Urinary bladder (tissue), 4 donors: ENCODE measurements at places on chromosomes 7 and 10. TPM values are rescaled to one million over a fixed set of nuclear protein-coding genes. Genes with fewer than 3 reads are reported as not detected.

Gene BMPER
- polyA plus RNA-seq, result 3.5 TPM

Gene AKR1C4
- polyA plus RNA-seq, result 0.09 TPM

Gene GJC3
- 0.14 TPM for polyA plus RNA-seq

- DNase-seq, result no peak
Observed at GRCh38 chr7:123131961-123132360, 67.8 kb downstream of the SLC13A1 start.

DNA sequence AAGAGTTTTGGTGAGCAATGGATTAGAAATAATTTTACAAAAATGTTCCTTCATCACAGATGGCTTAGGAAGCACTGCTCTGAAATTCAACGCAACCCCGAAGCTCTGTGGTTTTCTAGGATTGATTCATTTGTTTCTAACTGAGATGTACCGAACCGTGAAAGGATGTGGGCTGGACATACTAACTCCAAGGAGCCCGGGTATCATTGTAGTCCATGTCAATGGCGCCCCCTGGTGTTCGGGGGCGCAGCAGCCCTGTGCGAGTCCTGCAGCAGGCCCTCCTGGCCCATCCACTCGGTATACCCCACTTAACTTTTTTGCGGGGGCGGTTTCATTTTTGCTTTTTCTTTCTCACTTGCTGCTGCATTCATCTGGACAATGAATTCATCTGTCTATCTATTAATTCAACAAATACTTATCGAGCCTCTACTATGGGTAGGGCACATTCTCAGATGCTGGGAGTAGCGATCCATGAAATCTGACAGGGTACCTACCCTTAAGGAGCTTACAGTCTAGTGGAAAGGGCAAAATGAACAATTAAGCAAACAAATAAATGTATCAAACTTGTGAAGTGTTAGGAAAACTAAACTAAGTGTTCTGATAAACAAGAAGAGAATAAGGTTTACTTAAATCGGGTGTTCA, 25.2 kb upstream of the ITPRID1 start:
- no peak for DNase-seq

GRCh38 chr10:42367532-42368230, 270.7 kb downstream of the ZNF33B start:
- DNase-seq, result peak; percentile 84

DNA sequence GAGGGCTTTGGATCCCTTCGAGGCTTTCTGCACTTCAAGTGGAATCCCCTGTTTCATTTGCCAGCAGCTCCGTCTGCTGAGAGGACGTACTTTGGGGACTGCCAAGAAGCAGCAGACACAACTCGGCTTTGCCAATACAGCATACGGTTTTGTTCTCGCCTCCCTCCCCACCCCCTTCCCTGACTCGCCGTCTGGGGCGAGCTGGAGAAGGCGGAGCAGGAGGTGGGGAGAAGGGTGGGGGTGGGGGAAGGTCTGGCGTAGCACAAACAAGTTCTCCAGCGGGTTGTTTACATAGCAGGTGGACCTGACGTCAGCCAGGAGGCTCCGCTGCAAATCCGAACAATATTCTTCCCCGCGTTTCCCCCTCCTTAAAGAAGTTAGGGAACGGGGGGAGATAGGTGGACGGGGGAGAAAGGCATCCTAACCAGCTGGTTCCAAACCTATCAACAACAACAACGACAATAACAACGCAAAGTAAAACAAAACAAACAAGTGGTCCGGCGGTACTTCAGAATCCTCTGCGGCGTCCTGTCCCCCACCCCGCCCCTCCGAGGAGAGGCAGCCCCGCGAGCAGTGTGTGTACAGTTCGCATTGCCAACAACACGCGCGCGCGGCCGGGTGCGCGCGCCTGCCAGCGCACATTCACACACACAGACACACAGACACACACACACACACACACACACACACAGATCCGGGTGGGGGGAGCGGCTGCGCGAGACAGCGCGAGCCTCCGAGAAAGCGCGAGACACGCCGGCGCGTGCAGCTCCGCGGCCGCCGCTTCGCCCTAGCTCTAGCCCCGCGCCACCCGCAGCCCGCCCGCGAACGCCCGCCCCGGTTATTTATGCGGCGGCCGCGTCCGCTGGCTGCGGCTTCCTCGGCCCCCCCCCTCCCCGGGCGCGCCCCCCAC, 167.0 kb upstream of the PPP1R3A start:
- peak; percentile 87 for DNase-seq
